Gastrocnemius medialis (tissue), 4 donors: ENCODE measurements at places on chromosomes 5 and 9.

DNA sequence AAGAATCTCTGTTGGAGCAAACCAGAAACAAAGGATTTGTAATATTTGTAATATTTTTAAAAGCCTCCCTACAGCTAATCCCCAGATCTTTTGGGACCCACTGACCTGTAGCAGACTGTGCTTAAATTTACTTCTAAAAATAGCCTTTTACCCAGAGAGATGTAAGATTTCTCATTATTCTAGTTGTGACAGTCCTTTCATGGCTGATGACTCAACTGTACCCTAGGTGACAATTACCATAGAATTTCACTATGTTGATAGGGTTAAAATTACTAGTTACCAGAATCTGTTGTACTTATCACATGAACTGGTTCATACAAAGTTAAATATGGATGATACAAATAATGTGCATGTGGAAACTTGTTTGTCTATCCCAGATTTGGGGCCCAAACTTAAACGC is 543.9 kb upstream of the SEMA6A start:
- no peaks in the 10 kb centered on the region for H3K36me3 ChIP-seq
- no peak overlapping the region for H3K4me3 ChIP-seq
- no peak for DNase-seq

- no peaks in the 10 kb centered on the region for H3K27me3 ChIP-seq
- peak overlapping the region; percentile 63 for H3K4me3 ChIP-seq
- H3K36me3 ChIP-seq: peaks cover 23% of the 10 kb centered on the region
- DNase-seq: no peak
- H3K27ac ChIP-seq: peak overlapping the region; percentile 94
Observed at GRCh38 chr9:124941679-124942561, 1.0 kb upstream of the GOLGA1 start.

GRCh38 chr9:94269264-94269663 is 10.2 kb downstream of the ZNF169 start:
- H3K36me3 ChIP-seq: no peaks in the 10 kb centered on the region
- H3K27ac ChIP-seq: no peak overlapping the region
- no peak for DNase-seq

DNA sequence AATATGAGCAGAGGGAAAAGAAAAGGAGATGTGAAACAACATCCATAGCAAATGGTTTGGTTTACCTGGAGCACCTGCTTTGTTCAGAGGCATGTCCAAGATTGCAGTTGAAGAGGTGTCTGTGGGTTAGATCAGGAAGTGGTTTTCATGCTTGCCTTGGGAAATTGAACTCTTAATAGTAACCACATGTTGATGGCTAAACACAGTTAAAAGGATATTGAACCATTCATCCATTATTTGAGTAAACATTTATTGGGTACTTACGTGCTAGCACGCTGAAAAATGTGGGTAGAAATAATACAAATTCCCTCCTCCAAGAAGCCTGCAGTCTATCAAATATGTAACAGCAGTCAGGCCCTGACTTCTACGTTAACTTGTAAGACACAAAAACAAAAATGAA is 235.7 kb upstream of the TNC start:
- no peak overlapping the region for H3K27ac ChIP-seq
- no peaks in the 10 kb centered on the region for H3K36me3 ChIP-seq
- no peaks in the 10 kb centered on the region for H3K27me3 ChIP-seq

DNA sequence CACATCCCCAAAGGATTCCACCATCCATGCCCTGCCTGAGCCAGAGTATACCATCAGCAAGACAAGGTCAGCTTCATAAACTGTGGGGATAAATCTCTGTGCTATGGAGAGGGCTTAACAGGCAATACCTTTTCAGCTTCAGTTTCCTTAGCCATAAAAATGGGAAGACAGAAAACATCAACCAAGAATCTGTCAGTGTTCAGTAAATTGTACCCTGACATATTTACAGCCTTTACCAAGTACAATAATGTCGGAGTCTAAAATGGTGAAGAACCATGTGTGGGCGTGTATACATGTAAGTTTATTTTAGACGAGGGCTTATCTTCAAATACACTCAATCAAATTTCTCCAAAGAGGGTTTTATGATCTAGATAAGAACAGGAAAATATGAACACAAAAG is 94.7 kb downstream of the ELAVL2 start:
- no peak overlapping the region for H3K4me3 ChIP-seq
- no peaks in the 10 kb centered on the region for H3K36me3 ChIP-seq
- no peaks in the 10 kb centered on the region for H3K4me1 ChIP-seq
- no peak overlapping the region for H3K27ac ChIP-seq
- no peaks in the 10 kb centered on the region for H3K27me3 ChIP-seq

DNA sequence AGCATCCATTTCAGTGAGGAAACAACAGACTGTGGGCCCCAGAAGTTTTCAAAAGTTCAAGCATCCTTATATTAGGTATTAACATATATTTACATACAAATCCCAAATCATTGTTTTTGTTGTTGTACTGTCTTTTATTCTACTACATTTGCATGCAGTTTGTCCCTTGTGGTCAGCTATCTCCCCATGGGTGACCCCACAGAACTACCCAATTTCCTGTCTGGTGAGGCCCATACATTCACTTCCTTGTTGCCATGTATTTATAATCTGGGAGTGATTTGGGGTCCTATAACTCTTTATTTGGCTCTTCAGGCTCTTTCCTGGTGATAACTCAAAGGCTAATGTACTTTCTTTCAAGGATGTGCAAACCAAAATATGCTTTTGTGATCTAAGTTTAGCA is 3.3 kb upstream of the CD180 start:
- no peaks in the 10 kb centered on the region for H3K27me3 ChIP-seq
- no peak overlapping the region for H3K4me3 ChIP-seq
- H3K27ac ChIP-seq: no peak overlapping the region
- no peaks in the 10 kb centered on the region for H3K36me3 ChIP-seq
- H3K4me1 ChIP-seq: no peaks in the 10 kb centered on the region
- DNase-seq: no peak

DNA sequence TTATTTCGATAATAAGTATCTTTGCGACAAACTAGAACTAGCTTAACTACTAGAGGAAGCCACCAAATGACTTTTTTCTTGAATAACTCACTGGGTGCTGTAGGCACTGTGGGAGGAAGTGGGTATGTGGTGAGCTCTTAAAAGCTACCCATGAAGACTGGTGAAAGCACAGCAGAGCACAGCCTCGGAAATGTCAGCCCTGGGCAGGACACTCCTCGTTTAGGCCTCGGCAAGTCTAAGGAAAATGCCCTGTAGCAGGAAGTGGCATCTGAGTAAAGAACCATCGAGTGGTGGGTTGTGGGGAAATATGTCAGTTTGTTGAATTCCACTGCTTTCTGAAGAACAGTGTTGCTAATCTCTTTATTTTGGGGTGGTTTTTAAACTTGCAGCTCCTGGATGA is 44.0 kb upstream of the NCS1 start:
- no peaks in the 10 kb centered on the region for H3K4me1 ChIP-seq
- peak overlapping the region; percentile 79 for H3K27ac ChIP-seq
- no peak overlapping the region for H3K4me3 ChIP-seq
- peaks cover 15% of the 10 kb centered on the region for H3K36me3 ChIP-seq
- H3K27me3 ChIP-seq: no peaks in the 10 kb centered on the region

DNA sequence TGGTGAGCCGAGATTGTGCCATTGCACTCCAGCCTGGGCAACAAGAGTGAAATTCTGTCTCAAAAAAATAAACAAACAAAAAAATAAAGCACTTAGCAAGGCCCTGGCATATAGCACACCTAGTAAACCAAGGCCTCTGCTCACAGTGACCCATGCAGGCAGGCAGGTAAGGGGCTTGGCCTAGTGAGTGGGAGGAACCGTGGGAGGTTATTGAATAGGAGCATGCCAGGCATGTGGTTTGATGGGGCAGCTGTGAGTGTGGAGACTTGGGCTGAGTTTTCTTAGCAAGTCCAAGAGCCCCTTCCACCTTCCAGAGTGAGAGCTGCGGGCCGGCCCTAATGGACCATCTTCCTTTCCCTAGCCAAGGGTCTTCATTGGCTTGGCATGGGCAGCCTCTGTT is 4.5 kb upstream of the NDST1 start:
- peak overlapping the region; percentile 90 for H3K27ac ChIP-seq
- H3K4me3 ChIP-seq: no peak overlapping the region
- no peaks in the 10 kb centered on the region for H3K36me3 ChIP-seq
- no peak for DNase-seq

GRCh38 chr9:137666513-137666822 is 47.7 kb downstream of the EHMT1 start:
- no peaks in the 10 kb centered on the region for H3K36me3 ChIP-seq
- no peak overlapping the region for H3K27ac ChIP-seq
- peaks cover 25% of the 10 kb centered on the region for H3K4me1 ChIP-seq
- H3K27me3 ChIP-seq: no peaks in the 10 kb centered on the region

DNA sequence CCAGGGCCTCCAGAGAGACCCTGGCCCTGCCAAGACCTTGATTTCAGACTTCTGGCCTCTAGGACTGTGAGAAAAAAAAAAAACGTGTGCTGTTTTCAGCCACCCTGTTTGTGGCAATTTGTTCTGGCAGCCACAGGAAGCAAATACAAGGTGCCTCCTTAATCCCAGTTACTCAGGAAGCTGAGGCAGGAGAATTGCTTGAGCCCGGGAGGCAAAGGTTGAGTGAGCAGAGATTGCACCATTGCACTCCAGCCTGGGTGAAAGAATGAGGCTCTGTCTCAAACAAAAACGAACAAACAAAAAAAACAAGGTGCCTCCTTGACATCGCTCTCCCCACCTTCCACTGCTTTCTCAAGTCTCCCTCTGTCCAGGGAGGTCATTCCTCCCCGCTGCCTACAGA is 98.0 kb downstream of the GABBR2 start:
- no peak overlapping the region for H3K27ac ChIP-seq
- no peak for DNase-seq
- H3K4me3 ChIP-seq: no peak overlapping the region
- no peaks in the 10 kb centered on the region for H3K27me3 ChIP-seq
